Thyroid gland (tissue), 4 donors: ENCODE measurements at places on chromosomes 2 and 18. TPM values are rescaled to one million over a fixed set of nuclear protein-coding genes. Genes with fewer than 3 reads are reported as not detected.

DNA sequence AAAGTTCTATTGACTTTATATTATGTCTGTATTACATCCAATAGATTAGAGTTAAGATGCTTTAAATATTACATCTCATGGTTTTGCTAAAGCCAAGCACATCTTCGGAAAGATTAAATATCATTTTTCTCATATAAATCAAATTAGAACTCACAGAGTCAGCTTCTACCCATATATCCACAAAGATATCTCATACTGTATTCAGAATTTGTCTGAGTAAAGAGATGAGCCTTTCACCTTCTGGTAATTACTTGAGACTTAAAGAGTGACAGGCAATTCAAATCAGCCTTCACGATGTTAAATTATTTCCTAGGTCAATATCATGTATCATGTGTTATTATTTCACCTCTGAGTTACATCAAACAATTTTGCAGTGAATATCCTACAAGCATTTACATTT lies 13.0 kb downstream of the CCDC178 start:
- no peak for DNase-seq
- H3K4me1 ChIP-seq: no peaks in the 10 kb centered on the region
- no peaks in the 10 kb centered on the region for H3K36me3 ChIP-seq
- no peak overlapping the region for H3K4me3 ChIP-seq
- H3K27ac ChIP-seq: no peak overlapping the region

Gene MYO7B
- not detected for total RNA-seq

Gene CMPK2
- 5.7 TPM for total RNA-seq

DNA sequence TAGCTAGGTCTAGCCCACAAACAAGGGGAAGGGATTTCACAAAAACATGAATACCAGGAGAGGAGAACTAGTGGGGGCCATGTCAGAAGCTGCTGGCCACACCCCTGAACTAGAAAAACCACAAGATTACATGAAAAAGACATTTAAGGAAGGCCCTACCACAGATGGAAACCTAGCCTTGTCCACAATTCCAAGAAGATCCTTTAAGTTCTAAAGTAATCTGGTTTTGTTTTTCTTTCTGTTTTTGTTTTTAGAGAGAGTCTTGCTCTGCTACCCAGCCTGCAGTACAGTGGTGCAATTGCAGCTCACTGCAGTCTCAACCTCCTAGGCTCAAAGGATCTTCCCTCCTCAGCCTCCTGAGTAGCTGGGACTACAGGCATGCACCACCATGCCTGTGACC lies 34.2 kb upstream of the CAB39 start:
- no peaks in the 10 kb centered on the region for H3K4me1 ChIP-seq
- no peak overlapping the region for H3K27ac ChIP-seq
- H3K36me3 ChIP-seq: no peaks in the 10 kb centered on the region

DNA sequence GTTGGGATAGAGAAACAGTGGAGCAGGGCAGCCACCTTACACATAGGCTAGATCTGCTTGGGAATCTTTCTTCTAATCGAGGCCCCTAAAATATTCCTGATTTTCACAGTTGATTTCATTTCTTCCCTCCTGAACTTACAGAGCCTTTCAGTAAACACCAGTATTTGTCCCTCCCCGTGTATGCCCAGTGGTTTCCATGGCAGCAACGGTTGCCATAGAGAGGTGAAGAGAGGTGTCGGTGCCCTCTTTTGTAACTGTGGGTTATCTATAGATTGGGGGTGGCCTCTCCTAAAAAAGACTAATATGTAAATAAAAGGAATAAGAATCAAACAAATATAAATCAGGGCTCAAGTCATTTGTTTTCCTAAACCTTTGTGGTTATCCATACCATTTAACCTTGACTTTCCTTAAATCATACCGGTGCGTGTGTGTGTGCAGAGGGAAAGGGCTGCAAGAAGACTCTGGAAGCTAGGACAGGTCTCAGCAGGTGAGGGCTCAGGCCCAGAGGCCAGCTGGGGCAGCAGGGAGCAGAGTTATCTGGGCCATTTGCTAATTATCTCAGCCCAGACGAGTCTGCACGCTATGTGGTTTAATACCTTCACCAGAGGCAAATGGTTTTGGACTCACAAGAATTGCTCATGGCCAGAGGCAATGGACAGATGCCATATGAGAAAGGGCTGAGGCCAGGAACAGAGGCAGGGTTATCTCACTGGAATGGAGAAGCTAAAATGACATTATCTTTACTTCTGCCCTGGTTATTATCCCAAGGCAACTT lies 35.5 kb downstream of the LIPG start:
- no peak overlapping the region for H3K4me3 ChIP-seq
- H3K27ac ChIP-seq: no peak overlapping the region
- no peaks in the 10 kb centered on the region for H3K4me1 ChIP-seq
- H3K36me3 ChIP-seq: peaks cover 10% of the 10 kb centered on the region

DNA sequence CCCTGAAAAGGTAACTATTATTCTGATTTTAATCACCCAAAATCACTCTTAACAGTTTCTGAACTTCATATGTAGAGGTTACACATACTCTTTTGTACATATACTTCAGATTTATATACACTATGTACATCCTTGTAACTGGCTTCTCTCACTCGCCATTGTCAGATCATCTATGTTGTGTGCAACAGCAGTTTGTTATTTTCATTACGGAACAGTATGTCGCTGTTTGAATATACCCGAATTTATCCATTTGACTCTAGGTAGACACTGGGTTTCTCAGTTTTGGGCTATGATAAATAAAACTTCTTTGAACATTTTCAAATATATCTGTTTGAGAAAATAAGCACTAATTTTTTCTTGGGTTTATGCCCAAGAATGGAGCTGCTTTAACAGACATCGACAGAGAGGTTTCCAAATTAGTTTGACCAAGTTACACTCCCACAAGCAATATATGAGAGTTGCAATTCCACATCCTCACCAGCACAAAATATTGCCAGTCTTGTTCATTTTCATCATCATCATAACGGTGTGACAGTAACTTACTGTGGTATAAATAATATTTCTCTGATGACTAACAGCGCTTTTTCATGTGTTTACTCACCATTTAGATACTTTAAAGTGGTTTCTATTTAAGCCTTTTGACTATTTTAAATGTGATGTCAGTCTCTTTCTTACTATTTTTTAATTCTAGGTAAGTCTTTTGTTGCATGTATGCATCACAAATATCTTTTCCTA lies 80.9 kb downstream of the SMC6 start:
- DNase-seq: no peak
- no peak overlapping the region for H3K4me3 ChIP-seq
- H3K36me3 ChIP-seq: peaks cover 6% of the 10 kb centered on the region
- no peaks in the 10 kb centered on the region for H3K27me3 ChIP-seq
- H3K27ac ChIP-seq: no peak overlapping the region

Gene DNAJC5G
- 1.1 TPM for total RNA-seq

GRCh38 chr2:128263902-128264331 lies 54.8 kb downstream of the HS6ST1 start:
- no peak for DNase-seq
- peaks cover 4% of the 10 kb centered on the region for H3K4me1 ChIP-seq
- H3K27me3 ChIP-seq: no peaks in the 10 kb centered on the region
- H3K27ac ChIP-seq: no peak overlapping the region
- no peak overlapping the region for H3K4me3 ChIP-seq

Gene KIAA2012
- total RNA-seq: not detected

DNA sequence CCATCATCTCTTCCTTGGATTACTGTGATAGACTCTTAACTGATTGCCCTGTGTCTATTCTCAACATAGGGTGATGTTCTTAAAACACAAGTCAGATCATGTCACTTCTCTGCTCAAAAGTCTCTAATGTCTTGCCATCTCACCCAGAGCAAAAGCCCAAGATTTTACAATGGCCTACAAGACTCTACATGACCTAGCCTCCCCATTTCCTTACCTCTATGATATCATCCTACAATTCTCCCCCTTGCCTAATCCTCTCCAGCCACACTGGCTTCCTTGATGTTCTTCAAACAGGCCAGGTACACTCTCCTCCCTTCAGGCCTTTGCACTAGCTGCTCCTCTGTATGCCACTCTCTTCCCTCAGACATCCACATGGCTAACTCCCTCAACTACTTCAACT lies 55.1 kb downstream of the ROCK1 start:
- peaks cover 16% of the 10 kb centered on the region for H3K4me1 ChIP-seq
- no peaks in the 10 kb centered on the region for H3K36me3 ChIP-seq
- H3K27me3 ChIP-seq: no peaks in the 10 kb centered on the region
- no peak for DNase-seq
- no peak overlapping the region for H3K27ac ChIP-seq

- no peaks in the 10 kb centered on the region for H3K36me3 ChIP-seq
- no peak for DNase-seq
- no peaks in the 10 kb centered on the region for H3K27me3 ChIP-seq
- H3K27ac ChIP-seq: peak overlapping the region; percentile 98
- peaks cover 15% of the 10 kb centered on the region for H3K4me1 ChIP-seq
These were observed 40.1 kb upstream of the AKAIN1 start for GRCh38 chr18:5237083-5237722.

DNA sequence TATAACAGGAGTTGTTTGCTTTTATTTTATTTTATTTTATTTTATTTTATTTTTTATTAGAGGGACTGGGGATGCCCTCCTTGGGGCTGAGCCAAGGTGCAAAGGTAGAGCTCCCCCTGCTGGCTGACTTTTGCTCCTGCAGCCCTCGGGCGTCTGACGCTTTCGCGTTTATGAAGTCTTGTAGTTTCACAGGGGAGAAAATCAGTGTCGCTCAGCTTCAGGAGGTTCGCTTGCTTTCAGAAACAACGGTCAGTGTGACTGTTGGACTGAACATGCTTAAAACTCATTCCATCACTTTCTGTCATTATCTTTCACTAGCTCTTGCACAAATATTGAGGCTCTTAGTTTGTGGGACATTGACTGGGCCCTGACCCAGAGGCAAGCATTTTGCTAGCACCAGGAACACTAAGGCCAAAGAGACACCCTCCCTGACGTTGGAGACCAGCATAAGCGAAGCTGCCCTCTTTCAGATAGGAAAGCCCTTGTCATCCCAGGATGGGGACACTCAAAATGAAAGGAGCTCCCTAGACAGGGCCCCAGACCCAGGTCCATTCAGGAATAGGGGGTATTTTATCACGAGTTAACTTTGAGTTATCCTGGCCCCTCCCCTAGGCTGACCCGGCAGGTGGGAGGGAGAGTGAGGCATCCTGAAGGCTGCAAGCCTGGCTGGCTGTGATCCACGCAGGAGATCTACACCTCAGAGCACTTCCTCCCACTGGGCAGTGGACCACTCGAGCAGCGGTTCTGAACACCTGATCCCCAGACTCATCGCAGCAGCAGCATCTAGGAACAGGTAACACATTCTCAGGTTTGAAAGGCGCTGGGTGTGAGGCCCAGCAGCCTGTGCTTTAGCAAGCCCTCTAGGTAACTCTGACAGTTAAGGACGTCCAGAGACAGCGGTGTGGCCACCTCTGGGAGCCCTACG lies 34.4 kb downstream of the LGALSL start:
- no peak overlapping the region for H3K27ac ChIP-seq
- H3K4me1 ChIP-seq: no peaks in the 10 kb centered on the region
- H3K4me3 ChIP-seq: no peak overlapping the region
- DNase-seq: peak; percentile 61

DNA sequence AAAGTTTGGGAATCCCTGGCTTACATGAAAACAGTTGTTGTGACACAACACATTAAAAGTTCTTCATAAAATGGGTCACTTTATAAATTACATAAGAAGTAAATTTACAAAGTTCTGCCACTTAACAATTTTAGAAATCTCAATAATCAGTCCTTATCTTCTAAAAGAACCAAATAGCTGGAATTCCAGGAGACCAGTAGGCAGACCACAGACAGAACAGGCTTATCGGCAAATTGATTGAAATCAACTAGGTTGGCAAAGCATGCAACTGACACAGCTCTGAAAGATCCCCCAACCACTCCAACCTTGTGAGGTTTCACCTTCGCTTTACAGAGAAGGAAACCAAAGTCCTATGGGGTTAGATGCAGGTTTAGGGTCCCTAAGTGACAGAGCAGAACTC lies 103.0 kb downstream of the DNER start:
- no peaks in the 10 kb centered on the region for H3K36me3 ChIP-seq
- no peak overlapping the region for H3K4me3 ChIP-seq
- H3K27ac ChIP-seq: no peak overlapping the region

- no peaks in the 10 kb centered on the region for H3K27me3 ChIP-seq
- no peak overlapping the region for H3K27ac ChIP-seq
- peak; percentile 12 for DNase-seq
- no peaks in the 10 kb centered on the region for H3K4me1 ChIP-seq
These were observed 437.7 kb downstream of the SATB2 start for GRCh38 chr2:199019898-199020507.

- H3K36me3 ChIP-seq: no peaks in the 10 kb centered on the region
- peaks cover 7% of the 10 kb centered on the region for H3K4me1 ChIP-seq
- no peak overlapping the region for H3K4me3 ChIP-seq
- H3K27me3 ChIP-seq: no peaks in the 10 kb centered on the region
- no peak for DNase-seq
These were observed 157.4 kb downstream of the ARL4C start for GRCh38 chr2:234339501-234339900.

Gene HNRNPA3
- 115 TPM for total RNA-seq

DNA sequence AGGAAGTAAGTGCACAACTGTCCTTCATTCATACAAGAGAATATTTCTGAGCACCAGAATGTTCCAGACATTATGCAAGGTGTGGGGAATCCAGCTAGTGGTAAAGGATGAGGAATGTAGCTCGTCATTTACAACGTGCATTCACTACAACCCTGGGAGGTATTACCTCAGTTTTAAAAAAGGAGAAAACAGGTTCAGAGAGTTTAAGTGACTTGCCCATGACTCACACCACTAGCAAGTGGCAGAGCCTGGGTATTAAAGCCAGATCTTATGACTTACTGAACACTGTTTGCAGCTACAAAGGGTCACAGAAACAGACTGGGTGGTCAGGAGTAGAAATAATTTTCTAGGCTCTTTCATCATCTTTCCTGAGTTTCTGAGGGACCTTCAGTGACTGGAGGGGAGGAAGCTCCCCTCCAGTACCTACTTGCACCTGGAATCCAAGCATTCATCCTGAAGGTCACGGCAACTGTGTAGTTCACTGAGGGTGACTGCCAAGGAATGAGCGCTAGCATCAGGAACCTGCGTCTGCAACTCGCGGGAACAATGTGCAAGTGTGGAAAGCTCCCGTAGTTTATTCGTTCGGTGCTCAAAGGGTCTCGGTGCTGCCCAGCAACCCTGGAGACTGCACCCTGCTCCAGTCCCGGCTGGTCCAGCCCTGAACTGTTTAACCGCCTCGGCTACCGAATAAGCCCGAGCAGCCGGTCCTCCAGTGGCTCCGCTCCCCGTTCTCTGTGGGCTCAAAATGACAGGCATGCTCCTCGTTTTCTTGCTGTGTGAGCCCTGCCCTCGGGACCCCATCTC lies 647 bp downstream of the CCDC121 start:
- peak overlapping the region; percentile 61 for H3K27ac ChIP-seq
- H3K4me1 ChIP-seq: peaks cover 26% of the 10 kb centered on the region
- H3K27me3 ChIP-seq: no peaks in the 10 kb centered on the region
